Frontal cortex (tissue), 4 donors: ENCODE measurements at places on chromosomes 2 and 18. TPM values are rescaled to one million over a fixed set of nuclear protein-coding genes. Genes with fewer than 3 reads are reported as not detected.

- DNase-seq: no peak
Measured at GRCh38 chr2:185970148-185970852, 231.7 kb downstream of the FSIP2 start.

DNA sequence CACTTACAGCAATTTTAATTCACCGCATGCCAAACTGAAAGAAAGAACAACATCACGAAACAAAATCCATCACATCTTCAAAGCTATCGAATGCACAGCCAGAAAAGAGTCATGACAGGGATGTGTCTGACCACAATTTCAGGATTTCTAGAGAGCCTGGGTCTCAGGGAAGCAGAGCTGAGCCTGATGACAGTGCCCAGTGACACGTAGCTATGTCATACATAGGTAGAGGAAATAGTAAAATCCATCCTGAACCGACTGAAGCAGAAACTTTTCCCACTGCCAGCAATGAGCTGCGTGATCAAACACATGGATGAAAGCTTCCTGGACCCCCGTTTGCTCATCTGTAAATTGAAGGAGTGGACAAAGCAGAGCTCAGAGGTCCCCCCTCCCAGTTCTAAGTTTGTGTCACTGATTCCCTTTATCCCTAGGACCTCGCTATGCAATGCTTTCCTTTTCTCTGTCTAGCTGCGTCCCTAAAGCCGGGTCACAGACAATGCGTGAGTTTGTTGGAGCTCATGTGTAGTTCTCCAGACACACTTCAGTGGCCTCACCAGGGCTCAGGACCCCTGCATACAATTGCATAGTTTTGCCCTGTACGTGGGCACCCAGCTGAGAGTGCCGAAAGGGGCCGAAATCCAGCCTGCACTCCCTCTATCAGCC is 37.6 kb downstream of the CCBE1 start:
- no peak for DNase-seq

The TRABD2A gene
- total RNA-seq: 0.41 TPM

GRCh38 chr2:161486111-161486510 is 70.0 kb downstream of the TBR1 start:
- DNase-seq: no peak

DNA sequence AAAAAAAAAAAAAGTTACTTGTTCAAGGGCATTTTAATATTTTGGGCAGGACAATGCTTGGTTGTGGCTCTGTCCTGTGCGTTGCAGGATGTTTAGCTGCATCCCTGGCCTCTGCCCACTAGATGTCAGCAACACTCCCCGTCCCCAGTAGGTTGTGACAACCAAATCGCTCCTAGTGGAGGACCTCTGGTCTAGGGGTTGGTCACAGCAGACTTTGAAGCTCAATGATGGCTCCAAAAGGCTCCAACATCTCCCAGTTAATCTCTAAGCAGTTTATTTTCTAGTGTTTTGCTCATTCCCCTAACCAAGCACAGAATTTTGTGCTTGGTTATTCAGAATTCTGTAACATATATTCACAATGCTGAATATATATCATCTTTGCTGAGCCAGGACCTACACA is 67.0 kb downstream of the CHRNA1 start:
- DNase-seq: no peak

The FAM161A gene
- 29.8 TPM for total RNA-seq

GRCh38 chr2:173432049-173432754 is 77.5 kb downstream of the CDCA7 start:
- no peak for DNase-seq
